ENCODE measurements at places on chromosomes 11 and 22. TPM values are rescaled to one million over a fixed set of nuclear protein-coding genes. Genes with fewer than 3 reads are reported as not detected.

The ZNF280B gene
- 2.7 TPM for total RNA-seq

The CTSW gene
- total RNA-seq = 175 TPM

The CHORDC1 gene
- 46.7 TPM for total RNA-seq

DNA sequence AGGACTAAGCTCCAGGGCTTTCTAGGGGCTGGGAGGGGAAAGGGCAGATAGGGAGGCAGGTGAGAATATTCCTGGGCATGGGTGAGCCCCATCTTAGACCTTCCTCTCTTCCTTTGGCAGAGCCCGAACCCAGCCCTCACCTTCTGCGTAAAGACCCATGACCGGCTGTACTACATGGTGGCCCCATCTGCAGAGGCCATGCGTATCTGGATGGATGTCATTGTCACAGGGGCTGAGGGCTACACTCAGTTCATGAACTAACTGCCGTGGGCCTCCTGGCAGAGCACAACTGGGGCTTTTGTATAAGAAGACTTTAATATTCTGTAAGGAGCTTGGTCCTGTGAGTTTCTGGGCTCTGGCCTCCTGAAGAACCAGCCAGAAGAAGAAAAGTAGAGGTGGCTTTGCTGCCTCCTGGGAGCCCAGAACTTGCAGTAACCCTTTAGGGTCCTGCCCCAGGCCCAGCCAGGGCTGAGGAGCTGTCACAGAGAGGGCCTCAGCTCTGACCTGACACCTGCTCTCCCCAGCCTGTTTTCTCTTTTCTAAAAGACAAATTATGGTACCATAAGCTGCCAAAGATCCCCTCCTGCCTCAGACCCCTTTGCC is 22.8 kb downstream of the TREH start:
- no peak for DNase-seq

The MS4A14 gene
- total RNA-seq = 0.11 TPM

All from activated naive CD8-positive, alpha-beta T cell treated with anti-CD3 and anti-CD28 coated beads, Interleukin-2, amount 10 ng/mL, durations not matched to agents 7 days and 5 days (primary cell).